CD4-positive, alpha-beta T cell treated with Interleukin-17A for 1 hour (primary cell): ENCODE measurements at places on chromosomes 3 and 15.

DNA sequence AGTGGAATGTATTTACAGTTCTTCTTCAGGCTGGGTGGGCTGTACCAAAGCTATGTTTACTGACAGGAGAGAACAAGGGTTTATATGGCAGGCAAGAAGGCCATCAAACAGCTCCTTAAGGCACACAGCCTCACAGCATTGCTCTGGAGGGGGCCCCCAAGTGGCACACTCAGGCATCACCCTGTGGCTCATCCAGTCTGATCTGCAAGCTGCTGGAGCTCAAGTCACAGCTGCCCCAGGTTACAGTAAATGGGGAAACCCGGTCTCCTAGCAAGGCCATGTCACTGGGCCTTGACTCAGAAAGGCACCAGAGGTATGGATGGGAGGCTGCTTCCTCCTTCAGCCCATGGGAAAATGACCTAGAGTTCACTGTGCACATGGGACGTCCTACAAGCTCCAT, 67.5 kb downstream of the TFG start:
- no peak for DNase-seq

DNA sequence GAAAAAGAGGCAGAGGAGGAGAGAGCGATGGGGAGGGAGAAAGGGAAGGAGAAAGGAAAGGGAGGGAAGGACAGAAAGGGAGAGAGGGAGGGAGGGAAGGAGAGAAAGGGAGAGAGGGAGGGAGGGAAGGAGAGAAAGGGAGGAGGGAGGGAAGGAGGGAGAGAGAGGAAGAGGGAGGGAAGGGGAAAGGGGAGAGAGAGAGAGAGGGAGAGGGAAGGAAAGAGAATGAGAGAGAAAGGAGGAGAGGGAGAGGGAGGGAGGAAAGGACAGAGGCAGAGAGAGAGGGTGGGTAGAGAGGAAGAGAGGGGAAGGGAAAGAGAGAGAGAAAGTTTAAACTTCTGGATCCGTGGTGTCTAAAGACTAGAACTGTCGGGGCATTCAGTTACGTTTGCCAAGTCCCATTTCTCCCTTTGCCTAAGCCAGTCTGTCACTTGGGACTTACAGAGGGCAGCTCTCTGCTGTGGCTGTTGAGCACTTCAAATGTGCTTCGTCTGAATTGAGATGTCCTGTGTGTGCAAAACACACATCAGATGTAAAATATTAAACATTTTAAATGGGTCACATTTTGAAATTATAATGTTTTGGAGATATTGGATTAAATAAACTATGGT, 62.6 kb downstream of the PLXNA1 start:
- no peak for DNase-seq

DNA sequence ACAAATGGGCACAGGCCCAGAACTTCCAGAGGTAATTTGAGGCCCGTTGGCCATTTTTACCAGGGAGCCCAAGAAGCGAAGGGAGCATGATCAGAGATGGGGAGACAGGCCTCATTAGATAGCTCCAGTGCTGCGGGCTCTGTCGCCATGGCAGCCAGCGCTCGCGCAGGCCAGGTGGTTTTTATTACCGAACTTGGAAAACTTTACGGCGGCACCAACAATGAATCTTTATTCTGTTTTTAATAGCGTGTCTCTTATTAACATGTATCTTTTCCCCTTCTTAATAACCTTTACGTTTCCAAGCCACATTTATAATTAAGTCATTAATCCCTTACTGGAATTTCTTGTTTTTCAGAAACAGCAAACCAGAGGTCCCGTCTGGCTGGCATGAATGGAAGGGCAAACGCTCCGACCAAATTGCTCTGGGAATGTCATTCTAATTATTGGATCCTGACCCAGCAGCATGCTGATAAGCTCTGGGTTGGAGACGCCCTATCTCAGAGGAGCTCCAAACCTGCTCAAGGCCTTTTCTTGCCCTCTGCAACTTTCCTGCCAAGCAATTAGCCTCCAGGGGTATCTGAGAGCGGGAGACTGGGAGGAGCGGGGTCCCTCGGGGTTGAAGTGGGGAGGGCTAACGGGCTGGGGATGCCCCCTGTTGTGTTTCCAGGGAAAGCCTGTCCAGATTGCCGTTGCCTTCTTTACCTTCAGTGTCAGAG, 256.4 kb downstream of the TLE3 start:
- no peak for DNase-seq

GRCh38 chr15:44328135-44328534, 39.6 kb downstream of the GOLM2 start:
- DNase-seq: no peak

GRCh38 chr3:191362037-191362436, 31.7 kb upstream of the UTS2B start:
- no peak for DNase-seq

- peak; percentile 24 for DNase-seq
Measured at GRCh38 chr3:4904811-4905695, 74.2 kb upstream of the BHLHE40 start.

- no peak for DNase-seq
Measured at GRCh38 chr3:98986073-98986472, 84.6 kb upstream of the DCBLD2 start.

DNA sequence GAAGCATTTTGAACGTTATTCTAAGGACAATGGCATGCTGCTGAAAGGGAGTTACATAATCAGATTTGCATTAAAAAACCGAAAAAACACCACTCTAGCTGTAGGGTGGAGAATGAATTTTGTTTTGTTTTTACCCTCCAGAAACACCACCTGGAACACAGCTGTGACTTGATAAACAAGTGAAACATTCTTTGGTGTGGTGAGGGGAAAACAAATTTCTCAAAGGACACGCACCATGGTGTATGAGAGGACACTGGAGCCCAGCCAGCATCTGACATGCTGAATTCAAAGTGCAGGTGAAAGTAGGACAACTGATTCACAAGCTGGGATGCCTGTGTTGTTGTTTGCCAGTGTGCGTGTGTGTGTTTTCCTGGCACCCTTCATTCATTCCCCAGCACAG, 554.5 kb upstream of the TBL1XR1 start:
- no peak for DNase-seq

DNA sequence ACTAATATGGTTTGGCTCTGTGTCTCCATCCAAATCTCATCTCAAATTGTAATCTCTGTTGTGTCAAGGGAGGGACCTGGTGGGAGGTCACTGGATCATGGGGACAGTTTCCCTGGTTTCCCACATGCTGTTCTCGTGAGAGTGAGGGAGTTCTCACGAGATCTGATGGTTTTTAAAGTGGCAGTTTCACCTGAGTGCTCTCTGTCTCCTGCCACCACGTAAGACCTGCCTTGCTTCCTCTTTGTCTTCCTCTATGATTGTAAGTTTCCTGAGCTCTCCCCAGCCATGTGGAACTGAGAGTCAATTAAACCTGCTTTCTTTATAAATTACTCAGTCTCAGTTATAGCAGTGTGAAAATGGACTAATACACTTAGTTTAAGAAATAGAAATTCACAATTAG, 228.9 kb downstream of the CD47 start:
- no peak for DNase-seq

- no peak for DNase-seq
Measured at GRCh38 chr3:183777016-183777618, 48.3 kb downstream of the MAP6D1 start.

- DNase-seq: no peak
Measured at GRCh38 chr3:194691481-194692283, 6.0 kb downstream of the FAM43A start.

- no peak for DNase-seq
Measured at GRCh38 chr3:30511524-30512251, 94.7 kb upstream of the TGFBR2 start.

DNA sequence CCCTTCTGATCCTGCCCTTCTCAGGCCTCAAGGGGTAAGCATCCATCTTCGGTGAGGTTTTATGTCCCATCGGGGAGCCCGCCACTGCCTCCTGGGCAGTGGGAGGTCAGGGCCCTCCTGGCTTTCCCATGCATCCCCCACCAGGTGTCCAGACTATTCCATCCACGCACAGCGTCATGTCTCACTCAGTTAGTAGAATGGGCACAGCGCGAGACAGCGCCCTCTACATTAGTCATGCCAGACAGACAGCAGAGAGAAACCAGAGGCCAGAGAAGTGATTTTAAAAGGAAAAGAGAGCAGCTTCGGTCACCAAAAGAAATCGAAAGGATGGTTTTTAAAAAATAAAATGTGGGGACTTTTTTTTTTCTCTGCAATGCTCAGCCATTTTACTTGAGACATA, 49.8 kb downstream of the ZDHHC3 start:
- DNase-seq: no peak

- no peak for DNase-seq
Measured at GRCh38 chr3:76912841-76913383, 127.0 kb upstream of the ROBO2 start.

DNA sequence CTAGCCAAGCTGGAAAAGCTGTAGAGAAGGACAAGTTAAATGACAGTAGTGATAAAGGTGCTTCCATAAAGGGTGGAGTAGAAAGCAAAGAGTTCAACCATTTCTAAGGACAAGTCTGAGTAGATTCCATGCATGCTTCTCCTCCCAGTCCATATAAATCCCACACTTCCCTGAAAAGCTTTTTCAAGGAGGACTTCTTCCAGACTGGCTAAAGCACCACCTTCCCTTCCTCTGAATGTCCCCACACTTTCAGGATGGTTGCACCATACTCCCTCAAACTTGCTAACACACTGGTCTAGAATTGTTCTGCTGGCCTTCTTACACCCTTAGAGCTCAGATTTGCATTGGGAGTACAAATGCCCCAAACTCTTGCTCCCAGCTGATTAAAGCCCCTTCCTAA, 40.9 kb downstream of the FBN1 start:
- no peak for DNase-seq

GRCh38 chr3:142656575-142656974, 60.4 kb downstream of the PLS1 start:
- no peak for DNase-seq

- DNase-seq: no peak
Measured at GRCh38 chr3:31436830-31437229, 95.9 kb upstream of the STT3B start.
